CD4-positive, alpha-beta T cell treated with Interleukin-2 at 100 ng/mL for 4 hours (primary cell): ENCODE measurements at places on chromosomes 7 and 10.

DNA sequence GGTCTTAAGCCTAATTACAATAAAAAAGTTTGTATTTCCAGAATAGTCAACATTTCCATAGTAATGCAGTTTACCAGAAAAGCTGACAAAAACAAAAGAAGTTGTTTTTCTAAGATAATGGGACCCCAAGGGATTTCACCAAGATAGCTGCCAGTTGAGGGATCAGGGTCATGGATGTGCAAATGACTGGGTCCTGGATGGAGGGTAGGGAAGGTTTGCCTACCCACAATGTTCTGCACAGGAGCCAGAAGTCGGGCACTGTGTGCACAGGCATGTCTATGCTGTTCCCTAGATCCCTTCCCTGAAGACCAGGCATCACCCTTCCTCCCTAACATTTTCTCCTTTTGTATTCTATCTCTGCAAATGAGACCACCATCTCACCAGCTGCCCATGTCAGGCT is 94.1 kb upstream of the FAM133B start:
- no peak for DNase-seq

DNA sequence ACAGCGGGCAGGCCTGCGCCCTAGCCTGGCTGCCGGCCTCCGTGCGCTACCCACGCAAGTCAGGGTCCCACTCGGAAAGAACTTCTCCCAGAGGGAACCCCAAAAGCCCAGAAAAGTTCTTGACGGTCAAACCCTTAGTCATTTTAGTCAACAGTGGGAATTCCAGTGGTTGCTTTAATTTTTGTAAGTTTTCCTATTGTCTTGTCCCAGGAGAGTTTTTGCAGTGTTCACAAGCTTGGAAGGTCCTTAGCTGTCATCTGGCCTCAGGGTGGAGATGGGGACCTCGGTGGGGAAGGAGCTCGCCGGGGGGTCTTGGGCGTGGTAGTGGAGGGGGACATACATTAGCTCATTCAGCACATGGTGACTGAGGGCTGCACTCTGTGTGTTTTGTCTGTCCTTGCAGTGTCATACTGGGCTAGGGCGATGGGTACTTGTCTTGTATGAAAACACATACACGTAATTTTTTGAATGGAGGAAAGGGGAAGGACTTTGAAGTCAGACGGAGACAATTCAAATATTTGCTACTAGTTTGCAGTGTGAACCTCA is 736 bp downstream of the MINDY4 start:
- DNase-seq = no peak

GRCh38 chr7:30168835-30169573 is 34.2 kb downstream of the MTURN start:
- no peak for DNase-seq

GRCh38 chr7:151566897-151567320 is 47.2 kb upstream of the RHEB start:
- DNase-seq = no peak

- no peak for DNase-seq
These were observed 2.1 kb upstream of the PBLD start for GRCh38 chr10:68334672-68335467.

DNA sequence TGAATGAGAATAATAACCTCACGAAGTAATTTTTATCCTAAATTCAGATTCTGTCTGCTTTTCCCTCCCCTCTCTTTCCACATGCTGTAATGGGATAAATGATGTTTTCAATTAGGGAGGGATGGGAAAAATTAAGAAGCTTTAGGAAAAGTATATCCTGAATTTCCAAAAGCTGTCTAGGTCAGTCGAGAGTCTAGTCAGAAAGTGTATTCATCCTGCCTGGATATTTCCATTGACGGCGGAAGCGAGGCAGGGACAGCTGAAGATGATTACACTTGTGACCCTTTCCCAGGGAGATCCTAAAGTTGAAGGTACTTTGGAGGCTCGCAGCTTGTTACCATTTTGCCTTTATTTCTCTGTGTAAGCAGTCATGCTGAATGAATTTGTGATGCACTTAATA is 204.1 kb downstream of the ZNF365 start:
- DNase-seq = no peak

- DNase-seq = no peak
These were observed 17.5 kb upstream of the LYZL2 start for GRCh38 chr10:30647089-30647488.

DNA sequence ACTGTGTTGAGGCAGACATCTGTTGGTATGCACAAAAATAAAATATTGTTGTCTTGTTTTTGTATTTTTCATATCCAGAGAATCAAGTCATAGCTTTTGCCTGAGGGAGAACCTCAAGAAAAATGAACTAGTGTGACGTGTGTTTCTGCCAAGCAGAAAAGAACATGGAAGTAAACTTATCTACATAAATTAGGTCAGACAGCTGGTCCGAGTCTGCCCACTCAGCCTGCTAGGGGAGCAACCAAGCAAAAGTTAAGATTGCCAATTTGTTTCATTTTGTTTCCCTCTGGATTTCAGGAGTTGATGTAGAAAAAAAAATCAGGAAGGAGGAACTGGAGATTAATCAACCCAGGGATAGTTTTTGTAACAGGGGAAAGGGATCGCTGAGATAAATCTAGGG is 572.4 kb upstream of the LRRTM3 start:
- DNase-seq = no peak

DNA sequence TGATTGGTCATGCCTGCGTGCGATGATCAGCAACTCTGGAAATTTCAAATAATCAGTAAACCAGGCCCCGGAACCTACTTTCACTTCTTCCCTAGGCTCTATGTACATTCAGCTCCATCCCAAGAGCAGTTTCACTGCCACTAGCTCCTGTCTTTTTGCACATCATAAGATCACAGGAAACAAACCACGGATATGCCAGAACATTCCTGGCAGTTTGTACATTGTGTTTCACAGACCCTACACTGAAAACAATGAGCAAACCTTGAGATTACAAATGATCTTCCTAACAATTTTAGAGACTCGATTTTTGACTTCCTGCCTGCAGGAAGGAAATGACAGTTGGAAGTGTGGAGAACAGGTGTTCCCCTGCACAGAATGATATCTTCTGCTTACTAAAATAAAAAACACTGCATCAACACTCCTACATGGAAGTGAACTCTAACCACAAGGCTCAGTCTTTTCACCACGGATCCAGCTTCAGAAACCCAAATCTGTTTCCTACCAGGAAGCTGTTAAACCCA is 7.6 kb upstream of the TMEM236 start:
- no peak for DNase-seq

- no peak for DNase-seq
These were observed 305.0 kb downstream of the TYW1 start for GRCh38 chr7:67301667-67302066.

GRCh38 chr10:43809211-43809930 is 160.7 kb upstream of the ZNF32 start:
- DNase-seq = no peak

- DNase-seq = peak; percentile 50
These were observed at the start of gene GOLGA7B for GRCh38 chr10:97849687-97850402. Gene GOLGA7B (plus strand): TSS chr10:97849843. CDS start chr10:97850304, 461 bp downstream.

DNA sequence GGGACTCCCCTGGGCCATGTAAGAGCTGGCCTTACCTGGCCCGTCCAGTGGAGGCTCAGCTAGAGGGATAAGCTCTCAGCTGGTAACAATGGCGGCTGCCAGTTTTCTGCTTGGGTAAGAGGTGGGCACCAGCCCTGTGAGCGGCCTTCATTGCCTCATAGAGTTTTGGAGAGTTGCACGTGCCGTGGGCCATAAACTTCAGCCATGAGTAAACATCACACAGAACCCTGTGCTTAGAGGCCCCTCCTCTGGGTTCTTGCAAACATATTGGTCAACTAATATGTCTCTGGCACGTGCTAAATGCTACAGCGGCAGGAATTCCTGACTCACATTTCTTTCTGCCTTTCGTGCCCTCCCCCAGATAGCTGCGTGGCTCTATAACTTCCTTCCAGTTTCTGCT is 103.9 kb upstream of the LEP start:
- DNase-seq = no peak

DNA sequence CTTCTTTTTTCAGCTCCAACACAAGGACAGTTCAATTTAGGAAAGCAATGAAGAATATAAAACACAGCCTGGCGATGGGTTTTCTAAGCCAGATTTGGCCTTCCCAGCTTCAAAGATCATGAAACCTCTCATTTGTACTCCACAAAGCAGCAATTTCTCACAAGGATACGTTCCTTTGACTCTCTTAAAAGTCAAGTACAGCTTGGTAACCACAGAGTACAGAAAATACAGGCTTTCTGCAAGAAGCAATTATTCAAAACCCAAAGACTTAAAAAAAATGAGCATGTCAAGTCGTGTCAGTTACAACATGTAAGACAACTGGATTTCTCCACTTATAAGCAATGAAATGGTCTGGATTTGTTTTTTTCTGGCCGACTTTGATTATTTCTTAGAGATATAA is 321.4 kb downstream of the FGFR2 start:
- DNase-seq = no peak

DNA sequence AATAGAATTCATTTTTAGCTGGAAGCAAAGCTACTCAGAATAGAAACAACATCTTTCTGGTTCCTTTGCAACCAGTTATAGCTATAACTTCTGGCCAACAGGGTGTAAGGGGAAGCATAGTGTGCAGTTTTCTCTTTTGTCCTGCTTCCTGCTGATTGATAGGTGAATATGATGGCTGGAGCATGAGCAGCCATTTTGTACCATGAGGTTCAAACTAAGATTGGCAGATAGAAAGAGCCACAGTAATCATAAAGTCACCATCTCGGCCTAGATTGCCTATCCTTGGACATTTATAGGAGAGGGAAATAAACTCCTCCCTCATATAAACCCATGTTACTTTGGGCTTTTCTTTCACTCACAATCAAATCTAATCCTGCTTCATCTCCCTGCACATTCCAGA is 102.2 kb upstream of the FGFR2 start:
- DNase-seq = no peak

GRCh38 chr10:22624287-22624738 is 90.1 kb downstream of the PIP4K2A start:
- DNase-seq = no peak

DNA sequence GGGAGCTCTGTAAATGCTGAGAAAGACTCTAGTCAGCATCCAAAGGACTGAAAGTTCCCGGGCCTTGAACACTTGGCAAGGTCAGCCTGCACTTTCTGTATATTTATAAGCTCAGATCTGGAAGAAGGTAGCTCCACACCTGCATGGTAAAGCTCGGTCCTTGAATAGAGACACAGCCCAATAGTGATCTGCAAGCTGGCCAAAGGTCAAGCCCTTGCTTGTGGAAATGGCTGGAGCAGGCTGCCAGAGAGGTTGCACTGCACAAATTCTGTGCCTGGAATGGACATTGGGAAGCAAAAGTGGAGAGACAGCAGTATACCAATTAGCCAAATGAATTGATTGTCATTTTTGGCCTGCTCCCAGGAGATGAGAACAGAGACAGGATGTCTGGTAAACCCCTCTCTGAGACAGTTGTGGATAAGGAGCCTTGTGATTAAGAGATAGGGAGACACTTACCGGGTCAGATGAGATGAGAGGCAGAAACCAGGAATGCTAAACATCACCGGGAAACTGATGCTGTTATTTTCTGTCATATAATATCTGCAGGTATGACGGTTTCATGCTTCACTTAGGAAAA is 8.0 kb upstream of the FRA10AC1 start:
- no peak for DNase-seq

- no peak for DNase-seq
These were observed 2.1 kb upstream of the RALA start for GRCh38 chr7:39621261-39621660.

- no peak for DNase-seq
These were observed 298.3 kb downstream of the RPS24 start for GRCh38 chr10:78332012-78332411.

DNA sequence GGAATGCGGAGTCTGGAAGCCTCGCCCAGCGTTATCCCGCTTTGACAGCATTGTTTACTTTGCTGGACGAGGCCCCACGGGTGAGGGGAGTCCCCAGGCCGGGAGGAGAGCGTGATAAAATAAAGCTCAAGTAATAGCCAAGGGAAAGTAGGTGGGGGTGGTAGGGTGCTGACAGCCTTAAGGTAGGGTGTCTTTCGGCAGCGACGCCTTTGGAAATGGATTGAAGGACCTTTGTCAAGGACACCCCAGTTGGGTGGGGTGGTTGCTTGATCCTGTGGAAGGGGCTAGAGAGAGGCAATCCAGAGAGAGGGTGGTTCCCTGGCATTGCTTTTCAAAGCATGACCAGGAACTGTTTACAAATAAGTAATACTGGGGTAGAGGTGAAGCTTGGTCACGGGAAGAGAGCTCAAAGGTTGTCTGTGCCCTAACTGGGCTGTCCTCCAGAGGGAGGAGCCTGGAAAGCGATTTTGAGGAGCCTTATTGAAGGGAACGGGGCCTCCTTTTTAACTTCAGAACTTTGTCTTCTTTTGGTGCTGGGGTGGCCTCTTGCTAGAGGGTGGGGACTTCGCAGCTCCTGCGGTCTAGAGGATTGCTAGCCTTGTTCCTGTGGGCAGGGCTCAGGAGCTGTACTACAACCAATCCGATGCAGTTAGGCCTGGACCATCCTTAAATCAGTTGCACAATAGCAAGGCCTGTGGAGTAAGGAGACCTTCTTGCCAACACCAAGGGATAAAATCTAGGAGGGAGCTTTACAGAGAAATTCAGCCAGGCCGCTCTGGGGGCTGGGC is 1.3 kb downstream of the EIF4EBP2 start:
- DNase-seq = peak; percentile 37

DNA sequence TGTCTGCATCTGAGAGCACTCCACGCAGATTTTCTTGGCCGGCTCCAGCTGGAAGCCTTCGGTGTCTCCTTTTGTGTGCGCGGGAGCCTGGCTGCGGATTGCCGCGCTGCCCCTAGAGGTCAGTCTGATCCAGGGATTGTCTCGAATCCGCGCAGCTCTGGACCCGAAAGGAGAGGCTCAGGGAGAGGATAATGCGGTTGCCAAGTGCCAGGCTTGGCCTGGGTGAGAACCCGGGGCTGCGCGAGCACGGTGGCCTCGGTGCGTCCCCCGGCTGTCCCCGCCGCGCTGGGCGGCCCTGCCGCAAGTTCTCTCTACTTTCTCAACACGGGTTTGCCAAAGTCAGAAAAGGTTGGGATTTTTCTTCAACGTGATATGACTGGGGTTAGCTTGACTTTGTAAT is 140.9 kb downstream of the ADCYAP1R1 start:
- DNase-seq = no peak

- DNase-seq = no peak
These were observed 68.1 kb downstream of the HBP1 start for GRCh38 chr7:107236862-107237261.

GRCh38 chr7:131964203-131964602 is 407.8 kb upstream of the PODXL start:
- DNase-seq = no peak

GRCh38 chr10:26839966-26840627 is 20.7 kb downstream of the ABI1 start:
- no peak for DNase-seq

DNA sequence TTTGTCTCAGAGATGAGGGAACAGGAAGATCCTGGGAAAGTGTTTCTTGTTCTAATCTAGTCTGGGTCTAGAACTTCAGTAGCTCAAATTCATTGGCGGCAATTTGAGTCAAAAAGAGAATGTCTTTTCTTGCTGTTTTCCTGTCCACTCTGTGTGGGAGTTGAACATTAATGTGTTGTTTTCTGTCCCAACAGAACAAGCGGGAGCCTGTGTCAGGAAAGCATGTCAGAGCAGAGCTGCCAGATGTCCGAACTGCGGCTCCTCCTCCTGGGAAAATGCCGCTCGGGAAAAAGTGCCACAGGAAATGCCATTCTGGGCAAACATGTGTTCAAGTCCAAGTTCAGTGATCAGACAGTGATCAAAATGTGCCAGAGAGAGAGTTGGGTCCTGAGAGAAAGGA is 16.0 kb downstream of the GIMAP8 start:
- no peak for DNase-seq

GRCh38 chr10:110059925-110060324 is 52.1 kb downstream of the ADD3 start:
- no peak for DNase-seq
